ENCODE measurements at places on chromosomes 11 and 22. TPM values are rescaled to one million over a fixed set of nuclear protein-coding genes. Genes with fewer than 3 reads are reported as not detected.

The BTG4 gene
- polyA plus RNA-seq = not detected

- no peak for DNase-seq
Measured at GRCh38 chr11:33977676-33978075, 73.9 kb upstream of the CAPRIN1 start.

DNA sequence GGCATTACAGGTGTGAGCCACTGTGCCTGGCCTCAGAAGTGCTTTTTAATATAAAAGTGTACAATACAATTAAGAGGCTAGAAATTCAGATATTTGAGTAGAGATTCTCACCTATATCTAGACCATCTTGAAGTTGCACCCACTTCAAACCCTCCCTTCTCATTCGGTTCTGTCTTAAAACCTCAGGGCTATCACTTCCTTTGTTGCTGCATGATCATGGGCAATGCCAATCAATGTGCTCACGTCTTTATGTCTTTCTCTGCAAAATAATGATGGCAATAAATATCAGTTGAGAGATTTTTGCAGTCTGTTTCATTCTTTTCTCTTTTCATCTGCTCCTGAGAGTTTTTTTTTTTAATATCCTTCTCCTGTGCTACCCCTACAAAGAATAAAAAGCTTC is 9.3 kb upstream of the NUP160 start:
- no peak for DNase-seq

GRCh38 chr11:59078435-59078834 is 7.7 kb upstream of the GLYATL1B start:
- no peak for DNase-seq

Data from GM12878 (cell line).